ENCODE measurements at places on chromosomes 6 and 20.
A peak's percentile ranks its signal among the peaks of the same experiment; 100 is the strongest.

DNA sequence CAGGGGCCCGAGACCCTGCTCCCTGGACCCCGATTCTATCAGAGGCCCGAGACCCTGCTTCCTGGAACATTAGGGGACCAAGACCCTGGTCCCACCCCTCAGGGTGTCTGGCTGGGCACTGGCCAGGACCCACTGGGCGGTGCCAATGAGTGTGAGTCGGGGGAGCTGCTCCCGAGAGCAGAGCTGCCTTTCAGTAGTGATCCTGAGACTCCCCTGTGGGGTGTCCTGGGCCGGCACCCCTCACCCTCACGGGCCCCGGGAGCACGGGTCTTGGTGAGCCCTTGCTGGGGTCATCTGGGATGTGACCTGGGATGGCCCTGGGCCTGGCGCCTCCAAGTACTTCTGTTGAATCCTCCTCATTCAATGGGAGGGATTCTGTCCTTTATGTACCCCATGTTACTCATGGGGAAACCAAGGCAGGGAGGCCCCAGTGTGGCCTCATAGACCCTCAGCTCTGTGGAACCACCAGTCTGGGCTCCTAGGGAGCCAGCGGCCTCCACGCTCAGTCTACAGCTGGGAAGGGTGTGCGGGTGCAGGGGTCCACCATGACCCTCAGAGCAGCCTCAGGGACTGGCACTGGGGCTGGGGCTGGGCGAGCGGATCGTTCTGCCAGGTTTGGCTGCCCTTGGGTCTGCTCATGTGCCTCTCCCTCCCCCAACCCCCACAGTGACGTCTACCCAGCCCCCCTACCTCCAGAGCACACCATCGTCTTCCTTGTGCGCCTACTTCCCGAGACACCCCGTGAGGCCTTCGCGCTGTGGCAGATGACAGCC, 25.6 kb downstream of the COL20A1 start:
- peak; percentile 60 for DNase-seq

DNA sequence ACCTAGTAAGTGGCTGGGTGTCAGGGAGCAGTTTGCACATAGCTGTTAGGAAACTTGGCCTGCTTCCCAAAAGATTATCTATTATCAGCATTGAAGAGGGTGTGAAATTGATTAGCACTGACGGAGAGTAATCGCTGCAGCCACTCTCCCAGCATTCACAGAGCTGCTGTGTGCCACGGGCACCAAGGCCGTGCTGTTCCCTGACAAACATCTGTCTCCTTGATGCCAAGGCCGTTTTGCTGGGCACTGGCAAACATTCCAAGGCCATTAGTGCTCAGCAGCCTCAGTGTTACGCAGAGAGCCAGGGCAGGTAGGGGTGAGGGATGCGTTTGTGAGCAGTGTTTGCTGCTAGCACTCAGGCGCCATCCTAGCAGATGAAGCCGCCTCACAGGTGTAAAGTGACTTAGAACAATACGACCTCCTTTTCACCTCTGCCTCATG, 57.7 kb upstream of the VSTM2L start:
- peak; percentile 69 for DNase-seq

DNA sequence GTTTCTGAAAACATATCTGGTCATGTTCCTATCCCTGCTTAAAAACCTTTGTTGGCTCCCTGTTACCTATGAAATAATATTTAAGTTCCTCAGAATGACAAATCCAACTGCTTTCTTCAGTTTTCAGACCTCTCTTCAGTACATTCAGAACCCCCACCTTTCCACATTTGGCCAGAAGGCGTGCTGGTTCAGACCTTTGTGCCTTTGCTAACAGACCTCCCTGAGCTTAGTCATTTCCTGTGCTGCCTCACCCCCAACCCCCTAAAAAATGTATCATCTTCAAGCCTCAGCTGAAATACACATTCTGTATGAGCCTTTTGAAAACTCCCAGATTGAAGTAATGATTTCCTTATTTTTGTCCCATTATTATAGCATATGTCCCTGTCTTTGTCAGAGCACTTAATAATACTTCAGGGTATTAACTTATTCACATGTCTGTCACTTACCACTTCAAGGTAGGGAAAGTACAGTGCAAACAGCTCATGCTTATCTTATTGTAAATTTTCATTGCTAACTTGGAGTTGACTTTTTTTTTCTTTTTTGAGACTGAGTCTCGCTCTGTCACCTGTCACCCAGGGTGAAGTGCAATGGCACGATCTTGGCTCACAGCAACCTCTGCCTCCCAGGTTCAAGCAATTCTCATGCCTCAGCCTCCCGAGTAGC, 19.7 kb downstream of the FAM217A start:
- no peak for DNase-seq

DNA sequence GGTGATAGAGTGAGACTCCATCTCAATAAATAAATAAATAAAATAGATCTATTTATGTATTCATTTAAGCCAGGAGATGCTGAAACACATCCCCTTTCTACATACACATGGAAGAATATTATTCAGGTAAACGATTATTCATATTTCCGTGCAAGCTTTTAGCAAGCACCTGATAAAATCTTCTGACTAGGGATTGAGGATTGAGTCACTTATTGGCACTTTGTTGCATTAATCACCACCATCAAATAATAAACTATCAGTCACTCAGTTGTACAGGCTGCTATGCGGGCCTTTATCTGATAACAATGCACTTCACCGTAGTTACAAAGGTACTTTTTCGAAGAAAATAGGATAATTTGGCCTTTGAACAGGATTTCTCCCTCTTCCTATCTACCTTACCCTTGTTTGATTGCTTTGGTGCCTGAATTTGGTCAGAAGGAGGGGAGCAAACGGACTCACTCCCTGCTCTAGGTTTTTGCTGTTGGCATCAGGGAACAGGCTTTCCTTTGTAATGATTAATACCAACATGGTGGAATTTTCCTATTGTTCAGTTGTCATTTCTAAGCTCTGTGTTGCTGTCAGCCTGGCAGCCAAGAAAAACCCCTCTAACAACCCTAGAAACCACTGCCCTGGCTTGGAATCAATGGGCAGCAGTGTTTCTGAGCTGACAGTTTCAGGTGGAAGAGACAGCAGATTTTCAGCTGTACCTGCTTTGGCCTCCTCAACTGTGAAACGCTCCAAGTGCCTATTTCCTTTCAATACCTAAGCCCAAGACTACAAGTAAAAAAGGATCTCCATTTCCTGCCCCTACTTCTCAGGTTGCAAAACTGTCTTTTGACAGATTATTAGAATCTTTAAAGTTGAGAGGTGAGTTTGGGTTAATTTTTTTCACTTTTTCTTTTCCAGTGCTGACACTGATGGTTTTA, 63.0 kb downstream of the MYB start:
- no peak for DNase-seq

GRCh38 chr20:52787216-52787615, 184.9 kb upstream of the TSHZ2 start:
- no peak for DNase-seq

DNA sequence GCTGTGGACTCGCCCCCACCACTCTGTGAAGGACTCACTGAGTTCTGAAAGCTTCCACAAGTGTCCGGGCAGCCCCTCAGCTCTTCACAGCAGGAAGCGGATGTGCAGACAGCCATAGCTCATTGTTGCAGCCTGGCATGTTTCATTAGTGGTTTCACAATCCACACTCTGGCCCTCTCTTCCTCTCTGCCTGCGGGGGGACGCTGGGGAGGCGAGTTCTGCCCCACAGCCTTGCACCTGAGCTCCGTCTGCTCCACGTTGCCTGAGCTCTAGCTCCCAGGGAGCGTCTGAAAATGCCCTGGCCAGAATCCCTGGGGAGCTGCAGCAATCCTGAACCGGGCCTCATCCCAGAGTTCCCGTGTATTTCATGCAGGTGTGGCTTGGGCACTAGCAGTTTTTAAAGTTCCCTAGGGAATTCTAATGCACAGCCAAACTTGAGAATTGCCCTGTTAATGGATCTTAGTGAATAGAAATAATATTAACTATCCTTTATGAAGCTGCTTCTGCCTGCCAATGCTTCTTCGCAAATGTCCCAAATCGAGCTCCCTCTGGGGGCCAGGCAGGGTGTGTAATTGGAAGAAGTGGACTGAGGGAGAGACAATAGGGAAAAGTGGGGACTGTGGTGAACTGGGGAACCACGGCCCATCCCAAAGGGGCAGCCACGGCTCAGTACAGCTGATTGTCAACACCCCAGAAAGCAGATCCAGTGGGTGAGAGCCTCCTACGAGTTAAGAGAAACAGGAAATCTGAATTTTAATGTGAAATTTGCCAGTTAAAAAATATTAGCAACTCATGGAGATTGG, 51.5 kb downstream of the CTCFL start:
- peak; percentile 79 for DNase-seq

GRCh38 chr6:44808148-44808547, 420.6 kb downstream of the CDC5L start:
- DNase-seq = no peak

- peak; percentile 77 for DNase-seq
Observed at GRCh38 chr6:158002951-158003853, 21.5 kb downstream of the SYNJ2 start.

- no peak for DNase-seq
Observed at GRCh38 chr6:99434702-99435530, 9.8 kb upstream of the PNISR start.

GRCh38 chr6:160110586-160111123, 11.0 kb upstream of the SLC22A1 start:
- no peak for DNase-seq

- no peak for DNase-seq
Observed at GRCh38 chr6:164911873-164912580, 397.4 kb downstream of the C6orf118 start.

- no peak for DNase-seq
Observed at GRCh38 chr6:26520237-26520849, 17.8 kb upstream of the HMGN4 start.

DNA sequence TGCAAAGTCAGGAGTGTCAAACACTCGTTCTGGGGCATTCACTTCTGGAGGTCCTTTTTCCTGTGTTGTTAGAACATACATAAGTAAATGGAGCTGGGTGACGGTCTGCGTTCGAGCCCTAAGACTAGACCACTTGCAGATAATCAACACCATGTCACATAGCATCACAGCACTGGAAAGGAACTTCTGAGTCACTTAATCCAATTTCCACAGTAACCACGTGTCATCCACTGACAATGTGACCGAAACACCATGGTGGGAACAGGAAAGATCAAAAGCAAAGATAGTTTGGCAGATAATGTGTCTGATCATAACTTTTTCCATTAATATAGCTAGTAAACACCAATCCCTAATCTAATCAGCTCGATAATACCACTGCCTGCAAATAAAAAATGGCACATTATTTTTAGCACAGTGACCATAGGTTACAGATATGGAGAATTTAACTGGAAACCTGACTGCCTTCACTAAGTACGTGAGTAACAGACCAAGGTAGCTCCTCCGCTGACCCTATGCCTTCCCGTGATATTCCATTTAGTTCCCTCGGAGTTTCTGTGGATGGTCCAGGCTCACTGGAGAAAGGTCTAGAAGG, 34.8 kb downstream of the WRNIP1 start:
- DNase-seq = no peak

GRCh38 chr6:52538252-52538900, 38.5 kb downstream of the TRAM2 start:
- no peak for DNase-seq

DNA sequence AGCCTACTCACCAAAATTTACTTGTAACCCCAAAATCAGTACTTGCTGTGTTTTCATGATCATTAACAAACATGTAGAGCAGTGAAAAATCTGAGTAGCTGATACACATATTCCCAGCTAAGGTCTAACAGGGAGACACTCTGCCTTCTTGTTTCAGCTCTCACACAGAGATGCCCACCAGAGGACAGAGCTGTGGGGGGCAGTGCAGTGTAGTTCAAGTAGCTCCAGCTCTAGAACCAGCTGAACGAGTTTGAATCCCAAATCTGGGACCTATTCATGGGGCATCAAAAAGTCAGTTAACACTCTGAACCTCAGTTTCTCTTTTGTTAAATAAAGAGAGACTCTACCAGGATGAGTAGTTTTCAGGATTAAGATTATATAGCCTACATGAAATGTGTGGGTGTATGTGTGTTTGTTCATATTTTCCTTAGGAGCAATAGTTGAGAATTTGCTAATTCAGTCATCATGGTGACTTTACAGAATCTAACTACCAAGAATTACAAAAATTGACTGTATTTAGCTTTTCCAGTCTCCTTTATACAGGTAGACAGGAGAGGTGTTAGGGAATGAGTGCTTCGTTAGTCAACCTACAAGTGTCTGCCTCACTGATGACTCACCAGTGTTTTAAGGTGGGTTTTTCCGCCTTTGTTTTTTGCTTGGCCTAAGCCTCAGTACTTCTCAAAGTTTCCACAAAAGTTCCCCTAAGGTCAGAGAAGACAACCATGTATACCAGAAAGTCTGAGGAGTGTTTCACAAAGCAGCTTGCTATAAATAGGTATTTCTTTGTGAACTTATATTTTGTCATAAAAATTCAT, 164.0 kb upstream of the RUNX2 start:
- DNase-seq = no peak

GRCh38 chr20:57655809-57656155, 35.6 kb upstream of the ZBP1 start:
- DNase-seq = peak; percentile 35

- no peak for DNase-seq
Observed at GRCh38 chr6:144170044-144170443, 19.7 kb downstream of the STX11 start.

- no peak for DNase-seq
Observed at GRCh38 chr6:49552596-49552995, 2.1 kb downstream of the C6orf141 start.

DNA sequence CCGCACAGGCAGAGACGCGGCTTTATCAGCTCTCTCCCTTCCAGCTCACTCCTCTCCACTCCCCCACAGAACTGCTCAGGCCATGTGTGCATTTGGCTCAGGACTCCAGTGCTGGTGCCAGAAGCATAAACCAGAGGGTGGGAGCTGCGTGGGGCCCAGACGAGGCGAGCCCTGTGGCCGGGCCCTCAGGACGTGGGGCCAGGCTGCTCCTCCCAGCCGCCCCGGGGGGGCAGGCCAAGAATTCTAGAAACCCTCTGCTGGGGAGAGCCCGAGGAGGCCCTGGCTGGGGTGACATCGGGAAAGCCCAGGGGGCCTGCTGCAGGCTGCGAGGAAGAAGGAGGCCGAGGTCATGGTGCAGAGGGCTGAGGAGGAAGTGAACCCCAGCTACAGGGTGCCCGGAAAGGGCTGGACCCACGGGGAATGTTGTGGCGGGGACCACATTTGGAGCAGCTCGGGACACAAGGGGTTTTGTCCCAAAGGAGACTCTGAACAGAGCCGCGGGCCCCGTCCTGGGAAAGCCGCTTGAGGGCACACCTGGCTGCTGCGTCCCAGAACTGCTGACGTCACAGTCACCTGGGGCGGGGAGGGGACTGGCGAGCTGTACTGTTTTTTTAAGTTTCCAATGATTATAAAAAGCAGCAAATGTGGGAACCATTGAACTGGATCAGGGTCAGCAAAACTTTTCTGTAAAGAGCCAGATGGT, 107.1 kb downstream of the BANF2 start:
- DNase-seq = peak; percentile 86

GRCh38 chr20:39029364-39029763, 67.2 kb downstream of the DHX35 start:
- no peak for DNase-seq

- no peak for DNase-seq
Observed at GRCh38 chr20:4885877-4886276, 115.4 kb downstream of the SLC23A2 start.

GRCh38 chr6:167027772-167028171, 28.6 kb downstream of the CEP43 start:
- no peak for DNase-seq

- peak; percentile 71 for DNase-seq
Observed at GRCh38 chr6:165726965-165727381, 63.9 kb upstream of the PDE10A start.

- no peak for DNase-seq
Observed at GRCh38 chr6:56803594-56803993, 151.3 kb upstream of the BEND6 start.

Data from Right ventricle myocardium inferior (tissue), 1 donor.